GM03348 (cell line): ENCODE measurements at places on chromosomes 4 and X.

DNA sequence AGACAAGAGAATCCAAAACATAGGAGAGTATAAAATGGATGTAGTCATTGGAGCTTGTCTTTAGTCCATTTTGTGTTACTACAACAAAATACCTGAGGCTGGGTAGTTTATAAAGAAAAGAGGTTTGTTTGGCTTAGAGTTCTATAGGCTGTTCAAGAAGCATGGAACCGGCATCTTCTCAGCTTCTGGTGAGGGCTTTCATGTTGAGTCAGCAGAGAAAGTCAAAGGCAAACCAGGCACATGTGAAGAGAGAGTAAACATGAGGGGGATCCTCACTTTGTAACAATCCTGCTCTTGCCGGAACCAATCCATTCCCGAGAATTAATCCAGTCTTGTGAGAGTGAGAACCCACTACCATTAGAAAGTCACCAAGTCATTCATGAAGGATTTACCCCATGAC is 8.1 kb upstream of the HCCS start:
- no peak for DNase-seq

- no peak for DNase-seq
Observed at GRCh38 chr4:185654311-185654710, 119.0 kb upstream of the PDLIM3 start.

DNA sequence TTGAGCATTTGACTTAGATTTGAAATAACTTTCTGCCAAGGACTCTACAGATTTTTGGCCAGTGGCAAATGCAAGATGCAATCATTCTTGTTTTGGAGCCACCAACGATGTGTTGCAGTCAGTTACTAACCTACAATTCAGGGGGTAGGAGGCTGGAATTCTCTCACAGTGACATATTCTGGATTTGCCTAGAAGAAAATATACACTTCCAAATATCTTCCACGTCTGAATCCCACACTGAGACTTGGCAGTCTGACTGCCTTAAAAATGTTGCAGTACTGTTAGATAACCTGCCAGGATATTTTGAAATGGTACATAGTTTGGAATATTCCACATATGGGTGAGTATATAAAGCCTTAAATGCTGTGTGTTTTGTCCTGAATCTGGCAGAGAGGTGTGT is 27.6 kb upstream of the AGTR2 start:
- no peak for DNase-seq

GRCh38 chr4:125992891-125993290 is 678.1 kb downstream of the FAT4 start:
- DNase-seq = no peak

DNA sequence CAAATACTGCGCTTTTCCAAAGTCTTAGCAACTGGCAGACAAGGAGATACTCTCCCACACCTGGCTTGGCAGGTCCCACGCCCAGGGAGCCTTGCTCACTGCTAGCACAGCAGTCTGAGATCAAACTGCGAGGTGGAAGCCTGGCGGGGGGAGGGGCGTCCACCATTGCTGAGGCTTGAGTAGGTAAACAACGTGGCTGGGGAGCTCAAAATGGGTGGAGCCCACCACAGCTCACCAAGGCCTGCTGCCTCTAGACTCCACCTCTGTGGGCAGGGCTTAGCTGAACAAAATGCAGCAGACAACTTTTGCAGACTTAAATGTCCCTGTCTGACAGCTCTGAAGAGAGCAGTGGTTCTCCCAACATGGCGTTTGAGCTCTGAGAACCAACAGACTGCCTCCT is 23.0 kb upstream of the NFKB1 start:
- no peak for DNase-seq

DNA sequence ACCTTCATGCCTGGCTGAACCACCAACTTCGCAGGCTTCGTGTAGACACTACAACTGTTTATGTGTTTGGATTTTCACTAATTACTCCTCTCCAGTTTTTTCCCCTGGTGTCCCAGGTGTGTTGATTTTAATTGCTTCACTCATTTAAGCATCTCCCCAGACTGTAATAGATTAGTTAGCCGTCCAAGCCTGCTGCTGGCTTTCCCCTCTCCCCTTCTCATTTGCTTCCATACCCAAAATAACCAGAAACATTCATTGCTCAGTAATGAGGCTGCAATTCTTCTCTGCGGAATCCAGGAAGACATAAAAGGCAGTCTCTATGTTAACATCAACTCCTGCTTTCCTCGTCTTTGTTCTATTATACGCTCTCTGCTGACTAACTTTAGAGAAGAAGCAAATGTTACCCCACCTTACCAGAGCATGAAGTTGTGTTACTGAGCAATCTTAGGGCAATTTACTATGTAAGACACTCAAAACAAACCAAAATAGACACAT is 37.9 kb upstream of the SCRG1 start:
- no peak for DNase-seq

DNA sequence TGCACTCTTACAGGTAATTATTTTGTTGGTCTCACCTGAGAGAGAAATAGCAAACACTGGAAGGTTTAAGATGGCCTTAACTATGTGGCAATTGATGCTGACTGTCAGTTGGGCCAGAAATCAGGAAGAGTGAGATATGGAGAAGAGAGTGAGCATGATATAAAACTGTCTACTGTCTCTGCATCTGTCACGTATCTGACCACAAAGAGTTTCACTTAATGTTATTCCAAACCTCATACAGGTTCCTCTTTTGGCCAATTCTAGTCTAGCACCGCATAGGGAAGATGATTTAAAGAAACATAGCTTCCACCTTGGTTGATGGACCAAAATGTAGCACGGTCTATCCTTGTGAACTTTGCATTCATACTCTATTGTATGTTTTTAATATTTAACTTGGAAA is 381.0 kb upstream of the BOD1L1 start:
- DNase-seq = no peak

DNA sequence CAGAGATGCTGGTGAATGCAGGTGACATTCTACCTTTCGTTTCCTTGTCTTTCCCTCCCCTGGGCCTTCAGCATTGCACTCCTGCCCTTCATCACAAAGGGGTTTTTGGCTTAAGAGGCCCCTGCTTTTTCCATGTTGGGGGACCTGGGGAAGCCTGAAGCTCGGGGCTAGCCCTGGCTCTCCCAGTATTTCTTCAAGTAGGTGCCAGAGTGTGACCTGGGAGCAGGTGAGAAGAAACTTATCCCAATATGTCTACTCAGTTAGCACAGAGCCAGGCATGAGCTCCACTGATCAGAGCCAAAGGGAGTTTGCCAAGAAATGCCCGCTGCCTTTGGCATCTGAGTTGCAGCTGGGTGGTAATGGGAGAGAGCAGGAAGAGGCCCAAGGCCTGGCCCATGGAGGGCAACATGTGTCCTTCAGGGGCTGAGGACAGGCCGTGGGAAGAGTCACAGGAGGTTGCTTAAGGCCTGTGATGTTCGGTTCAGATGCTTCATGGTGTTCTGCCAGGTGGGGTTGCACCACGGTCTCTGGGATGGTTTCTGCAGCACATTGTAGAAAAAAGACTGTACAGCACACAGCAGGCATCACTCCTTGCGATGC is 7.6 kb downstream of the PRRG3 start:
- no peak for DNase-seq

GRCh38 chr4:24236532-24236931 is 346.7 kb upstream of the PPARGC1A start:
- no peak for DNase-seq

DNA sequence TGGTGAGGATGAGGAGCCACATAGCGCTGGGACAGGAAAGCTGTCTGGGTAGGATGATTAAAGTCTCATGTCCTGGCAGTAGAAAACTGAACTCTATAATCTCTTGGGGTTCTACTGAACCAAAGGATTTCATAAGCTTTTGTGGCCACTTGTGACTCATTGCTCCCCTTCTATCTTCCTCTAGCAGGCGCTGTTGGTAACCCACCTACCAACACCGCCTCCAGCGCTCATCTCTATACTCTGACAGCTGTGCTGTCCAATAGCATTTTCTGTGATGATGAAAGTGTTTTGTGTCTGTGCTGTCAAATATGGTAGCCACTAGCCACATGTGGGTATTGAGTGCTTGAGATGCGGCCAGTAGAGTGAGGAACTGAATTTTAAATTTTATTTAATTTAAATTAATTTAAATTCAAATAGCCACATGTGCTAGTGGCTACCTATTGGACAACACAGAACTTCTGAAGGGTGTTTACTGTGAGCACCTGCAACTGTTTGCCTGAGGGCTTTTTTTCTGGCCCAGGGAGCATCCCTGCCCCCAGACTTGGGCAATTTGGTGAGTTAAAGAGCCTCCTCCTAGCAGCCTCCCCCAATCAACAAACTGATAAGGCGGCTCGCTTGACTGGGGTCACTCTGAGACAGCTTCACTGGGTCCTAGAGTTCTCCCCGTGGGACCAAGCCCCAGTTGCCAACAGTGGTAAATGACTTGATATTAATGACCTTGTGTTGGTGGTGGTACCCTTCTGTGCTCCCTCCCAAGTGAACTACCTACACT is 169.2 kb upstream of the ATP6AP2 start:
- DNase-seq = no peak

DNA sequence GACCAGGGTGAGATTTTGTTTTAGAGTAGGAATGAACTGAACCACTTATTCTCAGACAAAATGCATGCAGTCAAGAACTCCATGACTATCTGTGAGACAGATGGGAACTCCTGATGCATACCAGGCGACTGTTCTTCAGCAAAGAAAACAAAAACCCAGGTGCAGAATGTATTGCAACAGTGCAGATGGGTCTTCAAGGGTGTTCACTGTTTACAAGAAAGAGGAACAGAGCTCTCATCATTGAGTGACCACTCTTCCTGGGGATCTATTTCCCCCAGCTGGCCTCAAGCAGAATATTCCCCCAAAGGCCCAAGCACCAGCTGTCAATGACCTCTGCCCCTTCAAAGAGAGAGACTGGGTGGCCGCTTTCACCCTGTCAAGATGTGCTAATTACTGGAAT is 39.7 kb upstream of the BMP3 start:
- DNase-seq = no peak

DNA sequence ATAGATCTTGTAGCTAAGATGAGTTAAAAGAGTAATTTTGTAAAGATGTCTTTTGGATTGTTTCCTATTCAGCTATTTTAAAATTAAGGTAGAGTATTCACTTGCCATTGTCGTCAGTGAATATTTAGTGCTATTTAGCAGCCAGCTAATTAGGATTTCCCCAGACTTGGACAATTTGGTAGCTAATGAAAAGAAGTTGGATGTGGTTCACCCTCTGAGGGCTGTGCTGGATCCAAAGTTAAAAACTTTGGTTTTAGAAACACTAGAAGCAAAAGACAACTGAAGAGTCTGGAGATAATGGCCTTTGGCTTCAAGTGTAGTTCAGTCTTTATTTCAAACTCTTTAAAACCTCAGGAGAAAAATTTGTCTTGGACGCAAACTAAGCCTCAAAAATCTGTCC is 41.3 kb downstream of the ATG4A start:
- no peak for DNase-seq

GRCh38 chr4:45317276-45317675 is 590.9 kb upstream of the GNPDA2 start:
- no peak for DNase-seq

DNA sequence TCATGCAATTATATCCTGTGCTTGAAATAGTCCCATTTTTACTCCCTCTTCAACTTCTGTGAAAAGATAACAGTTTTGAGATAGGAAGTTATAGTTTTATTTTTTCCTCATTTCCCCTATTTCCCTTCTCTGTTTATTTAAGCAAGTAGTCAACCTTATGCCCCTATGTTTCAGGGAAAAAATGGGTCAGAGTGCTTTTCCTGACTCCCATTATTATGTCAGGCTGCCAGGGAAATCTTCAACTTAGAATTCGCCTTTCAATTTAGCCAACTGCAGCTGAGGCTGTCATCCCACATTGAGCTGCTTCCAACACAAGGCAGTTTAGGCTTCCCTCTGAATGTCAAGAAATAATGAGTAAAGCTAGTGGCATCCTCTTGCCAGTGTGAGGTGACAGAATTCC is 42.3 kb downstream of the NXT2 start:
- DNase-seq = no peak

- no peak for DNase-seq
Observed at GRCh38 chr4:122992641-122993040, 70.2 kb upstream of the NUDT6 start.

- DNase-seq = no peak
Observed at GRCh38 chrX:2538031-2538757, 37.4 kb upstream of the DHRSX start.

DNA sequence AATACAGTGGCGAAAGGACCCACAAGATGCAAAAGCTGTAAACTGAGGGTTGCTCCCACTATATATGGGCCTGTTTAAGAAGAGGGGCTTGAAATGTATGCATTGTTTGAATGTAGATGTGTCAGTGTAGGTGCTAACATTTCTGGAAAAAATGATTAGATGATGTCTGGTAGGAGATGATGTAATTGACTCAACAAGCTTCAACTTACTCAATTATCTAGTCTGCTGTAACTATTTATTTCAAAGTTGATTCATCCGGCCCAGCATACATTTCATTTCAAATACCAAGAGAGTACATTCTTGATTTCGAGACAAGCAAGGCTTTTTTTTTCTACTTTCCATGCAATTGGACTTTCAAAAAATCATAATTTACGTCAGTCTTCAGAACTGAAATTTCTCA is 9.3 kb upstream of the ENAM start:
- DNase-seq = no peak

GRCh38 chrX:68045008-68045577 is 388.2 kb downstream of the OPHN1 start:
- peak; percentile 3 for DNase-seq

DNA sequence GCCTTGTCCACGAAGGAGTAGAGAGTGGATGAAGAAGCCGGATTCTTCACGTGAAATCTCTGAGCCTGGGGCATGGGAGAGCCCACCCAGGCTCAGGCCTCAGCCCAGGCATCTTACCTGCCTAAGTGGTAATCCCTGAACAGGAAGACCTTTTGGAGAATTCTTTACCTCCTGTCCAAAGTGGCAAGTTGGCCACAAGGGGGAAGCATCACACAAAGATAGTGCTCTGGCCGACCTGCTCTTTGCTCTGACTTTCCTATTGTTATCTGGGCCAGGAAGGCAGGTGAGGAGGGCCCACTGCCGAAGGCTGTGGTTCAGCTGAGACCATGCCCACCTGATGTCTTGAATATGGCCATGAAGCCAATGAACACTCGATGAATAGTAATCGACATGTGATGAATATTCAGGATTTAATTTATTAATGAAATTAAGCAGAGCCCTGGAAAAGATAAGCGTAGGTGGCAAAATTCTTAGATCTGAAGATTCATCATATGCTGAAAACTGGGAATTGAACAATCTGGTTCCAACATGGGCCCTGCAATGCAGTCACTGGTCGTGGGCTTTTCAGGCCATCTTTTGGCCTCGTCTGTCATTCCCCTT is 93.8 kb downstream of the PDGFRA start:
- peak; percentile 83 for DNase-seq

GRCh38 chr4:186553717-186554116 is 1.6 kb downstream of the MTNR1A start:
- DNase-seq = no peak

- DNase-seq = no peak
Observed at GRCh38 chrX:123464709-123465108, 268.1 kb downstream of the THOC2 start.

DNA sequence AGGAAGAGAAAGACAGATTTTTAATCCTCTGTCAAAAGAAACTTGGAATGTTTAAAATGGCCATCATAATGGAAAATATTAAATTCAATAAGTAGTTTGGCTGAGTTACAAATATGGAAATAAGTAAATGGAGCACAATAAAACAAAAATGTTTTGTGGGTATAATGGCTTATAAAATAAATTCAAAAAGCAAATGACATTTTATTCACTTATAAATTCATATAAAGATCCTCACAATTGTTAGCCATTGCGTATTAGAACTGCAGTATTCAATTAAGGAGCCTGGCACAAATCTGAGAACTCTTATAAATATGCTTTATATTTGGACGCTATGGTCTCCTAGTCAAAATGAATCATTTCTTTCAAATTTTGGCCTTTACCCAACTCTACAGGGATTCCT is 339.0 kb upstream of the PABPC4L start:
- no peak for DNase-seq

GRCh38 chr4:13327991-13328390 is 156.1 kb downstream of the RAB28 start:
- DNase-seq = peak; percentile 22
